CD4-positive, alpha-beta T cell treated with Interferon alpha-2 for 1 hour (primary cell): ENCODE measurements at places on chromosomes 7 and 10.
A peak's percentile ranks its signal among the peaks of the same experiment; 100 is the strongest.

DNA sequence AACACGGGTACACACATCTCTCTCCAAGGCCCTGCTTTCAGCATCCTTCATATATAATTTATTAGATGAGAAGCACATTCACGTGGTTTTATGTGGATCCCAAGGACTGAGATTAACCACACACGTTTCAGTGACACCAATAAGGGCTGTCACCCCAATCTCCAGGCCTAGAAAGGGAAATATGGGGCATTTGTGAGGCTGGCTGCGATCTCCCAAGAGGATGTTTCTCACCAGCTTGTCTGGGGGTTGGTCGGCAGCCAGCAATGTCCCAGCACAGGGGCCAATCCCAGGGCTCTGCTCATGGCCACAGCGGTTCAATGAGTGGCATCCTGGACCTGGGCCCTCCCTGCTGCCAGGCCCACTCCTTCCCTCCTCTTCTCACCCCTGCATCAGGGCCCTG lies 115.5 kb downstream of the ITIH5 start:
- DNase-seq, result no peak

DNA sequence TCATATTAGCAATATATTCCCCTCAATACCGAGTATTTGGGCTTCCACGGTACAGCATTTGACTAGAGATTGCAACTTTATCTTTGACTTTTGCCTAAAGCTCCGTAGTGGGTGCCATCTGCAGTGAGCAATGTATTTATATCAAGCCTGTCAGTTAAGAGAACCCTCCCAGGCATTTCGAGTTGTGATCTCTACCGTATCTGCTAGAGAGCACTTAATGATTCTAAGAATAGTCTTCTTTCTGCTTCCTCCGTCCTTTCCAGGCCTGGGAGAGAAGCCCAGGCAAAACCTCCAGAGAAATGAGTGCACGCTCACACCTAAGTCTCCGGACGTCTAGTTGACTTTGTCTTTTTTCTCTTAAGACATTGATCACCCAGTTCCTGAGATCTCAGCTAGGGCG lies 210.6 kb downstream of the KLF6 start:
- no peak for DNase-seq

DNA sequence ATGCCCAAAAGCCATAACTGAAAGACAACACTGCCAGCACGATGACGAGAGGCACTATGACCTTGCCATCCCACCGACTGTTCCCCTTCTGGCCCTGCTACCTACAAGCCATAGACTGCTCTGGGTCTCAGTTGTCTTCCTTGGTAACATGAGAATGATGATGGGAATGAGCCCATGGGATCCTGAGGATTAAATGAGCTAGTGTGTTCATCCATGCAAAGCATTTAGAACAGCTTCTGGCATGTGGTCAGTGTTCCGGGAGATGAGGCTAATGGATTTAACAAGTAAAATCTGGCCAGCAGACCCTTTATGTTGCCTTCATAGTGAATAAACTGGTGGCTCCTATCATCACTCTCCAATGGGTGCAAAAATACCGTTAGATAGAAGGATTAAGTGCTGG lies 62.4 kb upstream of the WDR11 start:
- no peak for DNase-seq

- no peak for DNase-seq
These were observed 64.8 kb upstream of the GHITM start for GRCh38 chr10:84074521-84074920.

- no peak for DNase-seq
These were observed 26.6 kb downstream of the LRRC4 start for GRCh38 chr7:128004623-128005022.

DNA sequence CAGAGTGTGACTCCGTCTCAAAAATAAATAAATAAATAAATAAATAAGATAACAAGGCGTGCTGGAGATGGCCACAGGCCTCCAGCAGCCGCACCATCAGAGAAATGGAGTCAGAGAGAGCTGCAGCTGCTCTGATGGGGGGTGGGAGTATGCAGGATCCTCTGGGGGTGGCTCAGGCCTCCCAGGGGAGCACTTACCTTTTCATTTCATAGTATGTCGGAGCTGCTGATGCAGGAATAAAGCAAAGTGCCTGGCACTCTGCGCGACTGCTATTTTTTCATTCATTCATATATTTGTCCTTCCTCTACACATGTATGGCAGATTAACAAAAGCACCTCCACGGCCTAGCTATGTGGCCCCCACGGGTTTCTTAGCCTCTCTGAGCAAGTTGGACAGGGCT lies 175.9 kb downstream of the CUX1 start:
- no peak for DNase-seq

GRCh38 chr10:8389630-8390029 lies 335.1 kb downstream of the GATA3 start:
- no peak for DNase-seq

- peak; percentile 10 for DNase-seq
These were observed at the start of gene LOXL4 for GRCh38 chr10:98267894-98268693. TSS of gene LOXL4 (minus strand) at chr10:98268194. CDS start at chr10:98263019, 5,175 bp downstream.

DNA sequence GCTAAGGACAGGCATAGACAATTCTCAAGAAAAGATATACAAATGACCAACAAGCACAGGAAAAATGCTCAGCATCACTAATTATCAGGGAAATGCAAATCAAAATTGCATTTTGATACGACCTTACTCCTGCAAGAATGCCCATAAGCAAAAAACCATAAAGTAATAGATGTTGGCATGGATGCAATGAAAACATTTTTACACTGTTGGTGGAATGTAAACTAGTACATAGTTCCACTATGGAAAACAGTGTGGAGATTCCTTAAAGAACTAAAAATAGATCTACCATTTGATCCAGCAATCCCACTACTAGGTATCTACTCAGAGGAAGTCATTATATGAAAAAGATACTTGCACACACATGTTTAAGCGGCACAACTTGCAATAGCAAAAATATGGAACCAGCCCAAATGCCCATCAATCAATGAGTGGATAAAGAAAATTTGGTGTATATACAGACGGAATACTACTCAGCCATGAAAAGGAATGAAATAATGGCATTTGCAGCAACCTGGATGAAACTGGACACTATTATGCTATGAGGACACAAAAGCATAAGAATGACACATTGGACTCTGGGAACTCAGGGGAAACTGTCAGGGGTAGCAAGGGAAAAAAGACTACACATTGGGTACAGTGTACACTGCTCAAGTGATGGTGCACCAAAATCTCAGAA lies 59.3 kb downstream of the DGKI start:
- DNase-seq, result no peak

DNA sequence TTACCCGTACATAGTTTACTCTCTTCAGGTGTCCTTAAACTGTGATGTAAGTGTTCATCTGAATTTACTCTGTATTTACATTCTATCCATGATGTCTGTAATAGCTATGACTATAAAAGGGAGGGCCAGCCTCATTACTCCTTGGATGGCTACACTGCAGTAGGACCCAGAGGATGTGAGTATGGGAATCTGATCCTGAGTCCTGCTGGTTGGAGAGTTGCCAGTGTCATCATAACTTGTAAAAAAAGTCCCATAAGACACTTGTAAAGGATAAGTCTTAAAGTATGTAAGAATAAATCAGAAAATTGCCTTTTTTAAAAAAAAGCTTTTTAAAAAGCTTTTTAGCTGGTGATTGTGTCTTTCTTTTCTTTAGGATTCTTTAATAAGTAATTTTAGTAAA lies 95.4 kb downstream of the PPP1R9A start:
- no peak for DNase-seq

- DNase-seq, result no peak
These were observed 21.5 kb downstream of the BUB3 start for GRCh38 chr10:123175389-123176387.

GRCh38 chr7:93923942-93924341 lies 2.4 kb downstream of the GNG11 start:
- no peak for DNase-seq

DNA sequence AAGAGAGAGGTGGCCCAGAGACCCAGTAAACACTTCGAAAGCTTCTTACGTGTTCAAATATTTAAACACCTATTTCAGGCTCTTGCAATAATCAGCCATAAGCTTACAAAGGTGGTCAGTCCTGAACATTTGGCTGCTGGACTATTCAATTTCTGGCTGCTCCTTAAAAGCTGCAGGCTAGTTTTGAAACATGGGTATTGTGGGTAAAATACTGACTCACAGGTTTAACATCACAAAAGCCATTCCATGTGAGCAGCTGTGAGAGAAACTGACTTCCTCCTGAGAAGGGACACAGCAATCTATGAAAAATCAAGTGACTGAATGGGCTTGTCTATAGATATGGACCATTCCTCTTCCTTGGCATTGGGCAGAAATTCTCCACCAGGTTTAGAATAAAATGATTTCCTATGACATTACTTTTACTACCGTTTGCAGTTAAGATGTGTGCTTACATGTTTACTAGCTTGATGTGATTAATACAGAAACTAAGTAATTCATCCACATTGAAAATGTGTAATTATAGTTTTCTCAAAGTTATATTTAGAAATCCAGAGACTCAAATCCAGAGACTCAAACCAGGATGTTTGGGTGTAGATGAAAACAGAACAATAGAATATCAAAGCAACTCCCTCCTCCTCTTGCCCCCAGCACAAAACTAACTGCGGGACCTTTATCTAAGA lies 252.3 kb downstream of the GATA3 start:
- no peak for DNase-seq

- no peak for DNase-seq
These were observed 242.0 kb upstream of the NPY start for GRCh38 chr7:24042028-24042427.

- no peak for DNase-seq
These were observed 301.9 kb downstream of the SUGCT start for GRCh38 chr7:40436710-40437109.

- no peak for DNase-seq
These were observed 551 bp downstream of the WASL start for GRCh38 chr7:123748171-123748733.

DNA sequence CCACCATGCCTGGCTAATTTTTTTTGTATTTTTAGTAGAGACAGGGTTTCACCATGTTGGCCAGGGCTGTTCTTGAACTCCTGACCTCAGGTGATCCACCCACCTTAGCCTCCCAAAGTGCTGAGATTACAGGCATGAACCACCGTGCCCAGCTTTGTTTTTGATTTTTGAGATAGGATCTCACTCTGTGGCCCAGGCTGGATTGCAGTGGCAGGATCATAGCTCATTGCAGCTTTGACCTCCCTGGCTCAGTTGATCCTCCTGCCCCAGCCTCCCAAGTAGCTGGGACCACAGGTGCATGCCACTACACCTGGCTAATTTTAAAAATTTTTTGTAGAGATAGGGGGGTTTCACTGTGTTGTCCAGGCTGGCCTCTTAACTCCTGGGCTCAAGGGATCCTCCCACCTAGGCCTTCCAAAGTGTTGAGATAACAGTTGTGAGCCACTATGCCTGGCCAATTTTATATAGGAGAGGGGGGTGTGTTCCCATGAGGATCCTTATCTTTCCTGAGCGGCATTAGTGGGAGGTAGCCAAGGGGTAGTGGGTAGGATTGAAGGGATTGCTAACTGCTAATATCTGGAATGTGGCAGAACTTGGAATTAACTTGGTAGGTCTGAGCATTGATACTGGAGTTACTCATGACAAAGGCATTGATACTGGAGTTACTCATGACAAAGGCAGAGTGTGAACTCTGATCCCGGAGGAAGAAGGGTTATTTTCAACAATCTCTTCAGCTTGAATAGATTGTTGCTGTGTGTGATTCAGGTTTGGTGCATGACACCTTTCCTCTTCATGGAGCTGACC lies 1.0 kb upstream of the NOLC1 start:
- DNase-seq, result no peak

DNA sequence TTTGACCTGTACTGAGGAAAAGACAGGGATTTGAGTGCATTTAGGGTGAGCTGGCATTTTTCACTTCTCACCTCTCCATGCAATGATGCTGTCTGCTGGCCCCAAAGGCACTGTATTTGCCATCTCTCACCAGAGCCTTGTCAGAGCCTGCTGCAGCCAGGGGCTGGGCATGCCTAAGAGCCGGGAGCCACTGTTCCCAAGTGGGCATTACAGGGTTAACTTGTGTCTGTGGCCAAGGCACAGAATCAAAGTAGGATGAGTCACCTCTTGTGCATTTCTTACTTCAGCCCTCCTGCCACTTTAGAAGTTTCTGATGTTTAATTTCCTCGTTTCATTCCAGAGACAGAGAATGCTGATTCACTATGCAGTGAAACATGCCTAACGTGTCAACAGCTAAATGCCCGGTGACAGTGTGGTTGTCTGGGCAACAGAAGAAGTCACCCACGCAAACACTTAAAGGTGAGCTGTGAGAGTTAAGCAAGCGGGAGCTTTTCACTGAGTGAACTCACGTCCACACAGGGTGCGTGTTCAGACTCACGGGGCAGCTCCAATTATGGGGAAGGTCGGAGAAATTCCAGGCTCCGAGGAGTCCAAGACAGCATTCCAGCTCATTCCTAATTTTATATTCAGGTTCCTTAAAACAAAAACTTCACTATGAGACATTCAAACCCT lies 57.1 kb upstream of the IGFBP3 start:
- DNase-seq, result no peak

DNA sequence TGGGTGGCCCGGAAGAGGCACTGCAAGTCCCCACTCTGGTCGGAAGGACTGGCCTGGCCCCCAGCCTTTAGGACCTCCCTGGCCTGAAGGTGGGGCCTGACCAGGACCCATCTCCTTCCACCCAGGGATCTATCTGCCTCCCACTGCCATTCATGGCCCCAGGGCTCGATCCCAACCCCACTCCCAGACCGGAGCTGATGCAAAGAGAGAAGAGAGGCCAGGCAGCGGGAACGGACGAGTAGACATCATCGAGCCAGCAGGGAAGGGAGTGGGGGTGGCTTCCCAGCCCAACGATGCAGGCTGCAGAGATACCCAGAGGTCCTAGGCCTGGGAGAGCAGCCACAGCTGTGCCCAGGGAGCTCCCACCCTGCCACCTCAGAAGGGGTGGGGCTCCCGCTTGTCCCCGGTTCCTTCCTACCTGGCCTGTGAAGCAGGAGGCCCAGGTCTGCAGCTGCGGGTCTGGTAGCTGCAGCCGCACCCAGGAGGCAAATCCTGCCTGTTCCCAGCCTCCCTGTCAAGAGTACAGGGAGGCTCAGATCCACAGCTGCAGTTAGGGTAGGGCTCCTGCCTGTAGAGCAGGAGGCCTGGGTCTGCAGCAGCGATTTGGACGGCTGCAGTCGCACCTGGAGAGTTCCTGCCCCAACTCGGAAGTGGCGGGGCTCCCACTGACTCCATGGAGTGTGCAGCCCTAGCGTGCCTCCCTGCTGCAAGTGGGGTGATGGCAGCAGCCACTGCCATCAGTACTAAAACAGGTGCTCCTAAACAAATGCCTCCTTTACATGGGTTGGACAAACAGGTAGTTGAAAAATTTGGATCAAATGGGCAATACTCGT lies 1151.0 kb upstream of the PHF14 start:
- no peak for DNase-seq

- DNase-seq, result no peak
These were observed 489.4 kb downstream of the SEMA3D start for GRCh38 chr7:84697506-84697905.

- DNase-seq, result no peak
These were observed 48.4 kb downstream of the NKX6-2 start for GRCh38 chr10:132737390-132738048.

GRCh38 chr10:133442191-133442966 lies 11.4 kb upstream of the SCART1 start:
- peak; percentile 34 for DNase-seq

DNA sequence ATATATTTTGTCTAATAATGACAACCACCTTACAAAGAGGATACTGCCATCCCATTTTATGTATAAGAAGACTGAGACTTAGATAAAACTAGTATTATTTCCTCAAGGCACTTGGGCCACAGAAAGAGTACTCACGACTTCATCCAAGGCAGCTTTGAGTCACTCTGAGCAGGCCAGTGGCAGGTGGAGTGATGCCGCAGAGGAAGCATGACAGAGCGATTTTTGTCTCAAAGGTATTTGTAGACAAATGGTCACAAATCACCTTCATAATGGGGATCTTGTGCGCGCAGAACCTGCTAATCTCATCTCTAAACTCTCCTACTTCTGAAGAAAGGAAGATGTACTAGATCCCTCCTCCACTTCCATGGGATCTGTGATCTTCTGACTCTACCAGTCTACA lies 113.2 kb upstream of the NAMPT start:
- DNase-seq, result no peak
